HFFc6 (cell line): ENCODE measurements at places on chromosomes 7 and 10. TPM values are rescaled to one million over a fixed set of nuclear protein-coding genes. Genes with fewer than 3 reads are reported as not detected.
A peak's percentile ranks its signal among the peaks of the same experiment; 100 is the strongest.

Gene LIPF
- total RNA-seq: not detected in 2 replicates

Gene CRTAC1
- not detected in 3 replicates for total RNA-seq

DNA sequence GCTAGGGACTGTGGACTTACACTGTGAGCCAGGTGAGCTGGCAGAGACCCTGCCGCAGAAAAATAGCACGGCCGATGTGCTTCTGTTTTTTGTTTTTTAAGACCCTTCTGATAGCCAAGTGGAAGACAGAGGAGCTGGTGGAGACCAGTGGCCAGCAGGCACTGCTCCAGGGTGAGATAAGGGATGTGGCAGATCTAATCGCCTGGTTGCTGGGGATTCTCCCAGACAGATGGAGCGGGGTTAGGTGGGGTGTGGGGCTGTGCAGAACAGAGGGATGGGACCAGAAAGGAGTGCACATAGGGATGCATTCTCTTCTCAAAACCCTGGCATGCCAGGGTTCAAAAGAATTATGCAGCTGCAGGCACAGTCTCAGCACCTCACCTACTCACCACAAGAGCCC lies 82.2 kb downstream of the VOPP1 start:
- H3K27ac ChIP-seq: no peak overlapping the region
- peaks cover 18% of the 10 kb centered on the region for H3K4me1 ChIP-seq
- peaks cover 47% of the 10 kb centered on the region for H3K36me3 ChIP-seq
- H3K4me3 ChIP-seq: no peak overlapping the region

DNA sequence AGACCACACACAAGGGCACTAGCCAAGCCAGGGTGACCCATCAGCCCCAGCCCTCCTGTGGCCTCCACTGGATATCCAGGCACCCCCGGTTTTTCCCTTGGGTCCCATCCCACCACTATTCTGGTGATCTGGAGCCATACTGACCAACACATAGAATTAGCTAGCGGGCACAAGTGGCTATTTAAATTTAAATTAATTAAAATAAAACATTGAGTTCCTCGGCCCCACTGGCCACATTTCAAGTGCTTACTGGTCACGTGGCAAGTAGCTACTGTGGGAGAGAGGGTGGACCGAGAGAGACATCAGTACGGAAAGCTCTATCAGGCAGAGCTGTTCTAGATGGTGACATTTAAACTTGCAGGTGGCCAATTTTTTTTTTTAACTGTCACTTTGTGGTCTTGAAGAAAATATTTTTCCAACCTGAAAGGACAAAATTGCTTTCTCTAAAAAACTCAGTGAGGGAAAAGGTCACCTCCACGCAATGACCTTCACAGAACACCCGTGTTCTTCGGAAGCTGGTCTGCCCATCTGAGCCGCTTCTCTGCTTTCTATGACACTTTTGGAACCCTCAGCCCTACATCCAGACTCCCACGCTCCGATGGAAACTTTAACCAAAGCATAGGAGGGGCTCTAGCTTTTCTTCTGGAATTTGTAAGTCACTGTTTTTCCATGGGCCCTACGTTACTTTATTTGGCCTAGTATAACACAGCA lies 30.0 kb downstream of the HIPK2 start:
- H3K36me3 ChIP-seq: no peaks in the 10 kb centered on the region
- peaks cover 42% of the 10 kb centered on the region for H3K4me1 ChIP-seq

DNA sequence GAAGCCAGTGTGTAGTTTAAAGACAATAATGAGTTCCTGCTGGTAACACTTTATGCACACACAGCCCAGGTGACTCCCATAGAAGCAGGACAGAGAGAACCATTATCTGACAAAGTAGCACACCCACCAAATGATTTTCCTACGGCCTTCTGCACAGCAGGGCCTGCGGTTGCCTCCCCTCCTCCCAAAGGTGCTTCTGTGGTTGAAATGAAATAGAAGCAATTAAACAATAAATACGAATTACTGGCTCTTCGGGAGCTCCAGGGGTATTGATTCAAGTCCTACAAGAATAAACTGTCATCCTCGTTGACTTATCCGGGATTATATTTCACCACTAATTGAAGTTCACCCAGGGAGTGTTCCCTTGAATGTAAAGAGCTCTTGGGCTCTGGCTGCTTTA lies 172.1 kb downstream of the ACTR3B start:
- H3K36me3 ChIP-seq: no peaks in the 10 kb centered on the region
- no peak for DNase-seq
- H3K4me1 ChIP-seq: no peaks in the 10 kb centered on the region

GRCh38 chr7:155795401-155795800 lies 16.9 kb downstream of the SHH start:
- DNase-seq: no peak
- peaks cover 19% of the 10 kb centered on the region for H3K27me3 ChIP-seq
- H3K4me3 ChIP-seq: no peak overlapping the region
- H3K27ac ChIP-seq: no peak overlapping the region

GRCh38 chr7:128347647-128348097 lies 4.0 kb upstream of the RBM28 start:
- peaks cover 20% of the 10 kb centered on the region for H3K27me3 ChIP-seq
- H3K4me3 ChIP-seq: no peak overlapping the region
- peaks cover 5% of the 10 kb centered on the region for H3K4me1 ChIP-seq
- H3K36me3 ChIP-seq: peaks cover 3% of the 10 kb centered on the region; the same call in 1 of the 2 replicates

Gene ATOH7
- not detected in 3 replicates for total RNA-seq

Gene CALCR
- not detected in 3 replicates for total RNA-seq

Gene WEE2
- total RNA-seq: not detected in 2 replicates

- no peaks in the 10 kb centered on the region; the same call in 1 of the 2 replicates for H3K27me3 ChIP-seq
- peaks cover 8% of the 10 kb centered on the region; the same call in 1 of the 2 replicates for H3K36me3 ChIP-seq
- H3K4me1 ChIP-seq: no peaks in the 10 kb centered on the region
- no peak overlapping the region for H3K4me3 ChIP-seq
- no peak for DNase-seq
Measured at GRCh38 chr7:4174884-4175283, 507.2 kb upstream of the FOXK1 start.

GRCh38 chr7:134669388-134669787 lies 22.7 kb downstream of the BPGM start:
- peak overlapping the region; percentile 72 for H3K4me3 ChIP-seq
- peaks cover 60% of the 10 kb centered on the region for H3K4me1 ChIP-seq
- no peaks in the 10 kb centered on the region; the same call in 1 of the 2 replicates for H3K27me3 ChIP-seq
- DNase-seq: no peak
- H3K36me3 ChIP-seq: peaks cover 42% of the 10 kb centered on the region
- peak overlapping the region; percentile 86 for H3K27ac ChIP-seq

DNA sequence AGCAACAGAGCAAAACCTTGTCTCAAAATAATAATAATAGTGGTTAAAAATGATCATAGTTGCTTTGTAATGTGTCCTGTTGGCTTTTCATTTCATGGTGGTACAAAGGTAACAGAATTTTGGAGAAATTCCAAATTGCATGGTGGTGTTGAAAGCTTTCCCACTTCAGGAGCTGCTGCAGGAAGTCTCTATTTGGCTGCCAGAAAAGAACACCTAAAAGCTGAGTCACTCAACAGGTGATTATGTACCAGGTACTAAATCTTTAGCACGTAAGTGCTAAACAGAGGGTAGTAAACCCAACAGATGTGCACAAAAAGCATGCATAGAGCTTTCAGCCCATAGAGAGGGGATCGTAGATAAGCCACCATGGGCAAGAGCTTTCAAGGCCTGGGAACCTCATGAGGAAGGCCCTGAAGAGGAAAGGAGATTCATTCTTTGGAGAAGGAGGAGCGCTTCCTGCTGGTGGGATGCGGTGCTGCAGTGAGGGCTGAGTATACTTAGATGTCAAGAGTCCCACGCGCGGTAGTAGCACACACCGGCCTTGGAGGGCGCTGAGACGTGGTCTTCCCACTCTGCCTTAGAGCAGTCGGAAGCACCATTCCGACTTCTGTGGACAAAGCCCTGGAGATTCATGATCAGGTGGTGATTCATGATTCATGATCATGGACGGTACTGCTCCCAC lies 118.7 kb downstream of the RALA start:
- H3K27ac ChIP-seq: no peak overlapping the region
- H3K36me3 ChIP-seq: peaks cover 6% of the 10 kb centered on the region; the same call in 1 of the 2 replicates
- peaks cover 33% of the 10 kb centered on the region for H3K4me1 ChIP-seq
- no peak overlapping the region for H3K4me3 ChIP-seq
- DNase-seq: peak; percentile 17

DNA sequence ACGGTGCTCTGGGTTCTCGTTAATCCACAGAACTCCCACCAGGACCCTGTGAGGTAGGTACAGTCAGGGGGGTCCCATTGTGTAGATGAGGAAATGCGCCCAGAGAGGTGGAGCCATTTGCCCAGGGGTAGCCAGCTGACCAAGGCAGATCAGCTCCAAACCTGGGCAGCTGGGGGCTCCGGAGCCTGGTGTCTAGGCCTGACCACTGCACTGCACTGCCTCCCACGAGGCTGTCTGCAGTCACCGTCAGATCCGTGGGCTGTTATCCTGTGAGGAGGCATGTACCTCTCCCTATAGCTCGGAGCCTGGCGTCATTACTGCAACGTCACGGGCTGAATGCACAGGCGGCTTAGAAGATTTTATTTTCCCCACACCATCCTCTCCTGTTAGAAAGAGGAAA lies 411.8 kb upstream of the FOXK1 start:
- no peaks in the 10 kb centered on the region for H3K4me1 ChIP-seq
- no peak for DNase-seq
- no peak overlapping the region for H3K27ac ChIP-seq
- H3K27me3 ChIP-seq: peaks cover 3% of the 10 kb centered on the region; the same call in 1 of the 2 replicates
- no peak overlapping the region for H3K4me3 ChIP-seq

- DNase-seq: peak; percentile 34
- no peak overlapping the region; the same call in 1 of the 2 replicates for H3K27ac ChIP-seq
- H3K27me3 ChIP-seq: no peaks in the 10 kb centered on the region
Measured at GRCh38 chr7:74365322-74366022, 76.3 kb downstream of the CLIP2 start.

- H3K27ac ChIP-seq: no peak overlapping the region
- no peaks in the 10 kb centered on the region for H3K27me3 ChIP-seq
- H3K4me1 ChIP-seq: no peaks in the 10 kb centered on the region
- H3K36me3 ChIP-seq: peaks cover 8% of the 10 kb centered on the region; the same call in 1 of the 2 replicates
Measured at GRCh38 chr10:59829024-59829423, 75.8 kb upstream of the MRLN start.

GRCh38 chr7:44386139-44386913 lies 60.9 kb upstream of the CAMK2B start:
- H3K4me3 ChIP-seq: no peak overlapping the region
- peak overlapping the region; percentile 55 for H3K27ac ChIP-seq
- no peak for DNase-seq
- peaks cover 26% of the 10 kb centered on the region for H3K36me3 ChIP-seq

GRCh38 chr10:5442065-5442989 lies 30.0 kb downstream of the NET1 start:
- no peaks in the 10 kb centered on the region; the same call in 1 of the 2 replicates for H3K27me3 ChIP-seq
- no peak overlapping the region for H3K4me3 ChIP-seq
- peaks cover 30% of the 10 kb centered on the region for H3K4me1 ChIP-seq

DNA sequence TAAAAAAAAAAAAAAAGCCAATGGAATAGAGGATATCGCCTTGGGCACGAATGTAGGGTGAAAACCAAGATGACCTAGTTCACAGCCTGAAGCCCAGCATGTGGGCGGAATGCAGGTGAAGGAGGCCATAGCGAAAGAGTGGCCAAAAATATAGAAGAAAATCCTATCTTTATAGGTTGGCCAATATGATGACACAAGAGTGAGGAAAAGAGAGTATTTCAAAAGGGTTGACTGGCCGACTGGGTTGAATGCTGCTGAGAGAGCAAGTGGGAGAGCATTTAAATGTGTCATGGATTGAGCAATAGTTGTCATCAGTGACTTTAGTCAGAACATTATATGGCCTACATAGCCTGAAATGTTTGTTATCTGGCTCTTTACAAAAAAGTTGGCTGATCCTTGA lies 17.2 kb upstream of the GLI3 start:
- H3K27ac ChIP-seq: no peak overlapping the region
- H3K4me1 ChIP-seq: peaks cover 35% of the 10 kb centered on the region
- no peak overlapping the region for H3K4me3 ChIP-seq

Gene LRRD1
- not detected in 3 replicates for total RNA-seq

Gene HPSE2
- 0.08 to 0.09 TPM in 2 of 3 replicates, not detected in the other for total RNA-seq

DNA sequence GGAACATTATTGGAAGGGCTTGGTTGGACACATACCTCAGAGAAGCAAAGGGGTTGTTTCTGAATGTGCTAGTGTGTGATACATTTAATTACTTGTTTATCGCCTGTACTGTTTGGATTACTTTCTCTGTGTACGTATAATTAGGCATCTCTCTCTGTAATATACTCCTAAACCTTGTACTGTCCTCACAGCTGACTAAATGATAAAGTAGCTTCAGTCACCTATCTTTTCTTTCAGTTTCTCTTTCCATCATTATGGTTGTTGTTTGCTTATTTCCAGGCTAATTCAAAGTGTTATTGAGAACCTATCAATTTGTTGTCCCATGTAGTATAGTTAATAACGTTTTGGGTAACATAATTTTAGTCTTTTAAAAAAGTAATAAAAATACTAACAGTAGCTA lies 34.0 kb downstream of the MXI1 start:
- H3K27ac ChIP-seq: no peak overlapping the region
- no peak overlapping the region for H3K4me3 ChIP-seq
- no peaks in the 10 kb centered on the region for H3K27me3 ChIP-seq
- no peak for DNase-seq
- no peaks in the 10 kb centered on the region for H3K4me1 ChIP-seq
- H3K36me3 ChIP-seq: peaks cover 5% of the 10 kb centered on the region; the same call in 1 of the 2 replicates

DNA sequence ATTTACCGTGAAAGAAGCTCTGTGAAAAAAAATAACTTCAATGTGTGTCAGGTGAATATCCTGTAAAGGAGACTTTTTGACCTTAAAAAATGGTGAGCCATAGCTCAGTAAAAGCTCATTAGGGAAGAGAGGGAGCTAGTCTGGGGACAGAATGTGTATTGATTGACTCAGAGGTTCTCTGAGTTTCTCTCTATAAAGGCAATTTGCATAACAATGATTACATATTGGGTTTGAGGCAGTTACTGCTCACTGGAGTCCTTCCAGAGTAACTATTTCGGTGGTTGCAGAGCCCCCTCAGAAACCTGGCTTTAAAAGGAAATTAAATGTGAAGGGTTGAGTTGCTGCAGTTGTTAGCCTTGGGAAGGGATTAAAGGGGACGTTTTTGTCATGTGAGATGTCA lies 181.6 kb downstream of the GALNT17 start:
- DNase-seq: no peak
- no peaks in the 10 kb centered on the region for H3K4me1 ChIP-seq
- peaks cover 6% of the 10 kb centered on the region; the same call in 1 of the 2 replicates for H3K36me3 ChIP-seq
- H3K27ac ChIP-seq: no peak overlapping the region
- H3K4me3 ChIP-seq: no peak overlapping the region

- DNase-seq: no peak
- no peak within 1 kb of the TSS for H3K27ac ChIP-seq
- peaks cover 3% of the 10 kb centered on the region for H3K27me3 ChIP-seq
- no peaks in the 10 kb centered on the region for H3K36me3 ChIP-seq
Measured at GRCh38 chr7:31687024-31687748, at the start of gene PPP1R17. Gene PPP1R17 (plus strand): TSS chr7:31687215. CDS start chr7:31692442, 5,227 bp downstream.

DNA sequence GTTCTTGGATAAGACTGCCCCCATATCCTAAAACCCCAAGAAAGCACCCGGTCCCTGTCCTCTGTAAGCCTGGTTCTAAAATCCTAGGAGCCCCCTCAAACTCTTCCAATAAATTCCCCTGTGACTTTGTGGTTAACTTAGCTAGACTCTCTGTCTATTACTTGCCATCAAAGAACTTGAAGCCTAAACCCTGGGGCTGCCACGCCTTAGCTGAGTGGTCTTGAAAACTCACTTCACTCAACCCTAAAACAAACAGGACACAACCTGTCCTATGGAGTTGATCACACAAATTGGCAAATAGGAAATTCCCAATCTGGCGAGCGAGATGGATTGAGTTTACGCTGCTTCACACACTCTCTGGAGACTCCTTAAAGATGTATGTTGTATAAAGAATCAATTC lies 191.4 kb upstream of the SVIL start:
- H3K4me3 ChIP-seq: no peak overlapping the region
- no peak for DNase-seq
- H3K27me3 ChIP-seq: peaks cover 41% of the 10 kb centered on the region
- H3K36me3 ChIP-seq: no peaks in the 10 kb centered on the region
- H3K27ac ChIP-seq: no peak overlapping the region
